Forelimb muscle (tissue), 1 donor: ENCODE measurements at places on chromosomes 7 and 10. TPM values are rescaled to one million over a fixed set of nuclear protein-coding genes. Genes with fewer than 3 reads are reported as not detected.

The OR2A7 gene
- 1.5 TPM for polyA plus RNA-seq

The ZSWIM8 gene
- polyA plus RNA-seq, result 65.4 TPM

The FAM131B gene
- 1.5 TPM for polyA plus RNA-seq

The LOXL4 gene
- polyA plus RNA-seq, result 9.5 TPM

The MYH16 gene
- polyA plus RNA-seq, result 0.18 TPM

The LGI1 gene
- 34.6 TPM for polyA plus RNA-seq

The CLDN12 gene
- polyA plus RNA-seq, result 23.3 TPM

The TWIST1 gene
- polyA plus RNA-seq, result 4.8 TPM

The RBM20 gene
- polyA plus RNA-seq, result 13.5 TPM

The HGF gene
- polyA plus RNA-seq, result 5.0 TPM

The PRTFDC1 gene
- 13.5 TPM for polyA plus RNA-seq

The RBAK gene
- polyA plus RNA-seq, result 11.1 TPM

The GPR37 gene
- 17.8 TPM for polyA plus RNA-seq

The MBL2 gene
- not detected for polyA plus RNA-seq

The DENND10 gene
- 28.4 TPM for polyA plus RNA-seq

The AZGP1 gene
- 13.2 TPM for polyA plus RNA-seq

The SEMA3D gene
- 11.0 TPM for polyA plus RNA-seq

The PDLIM1 gene
- 40.6 TPM for polyA plus RNA-seq

The PAX4 gene
- polyA plus RNA-seq, result not detected

The ZNF467 gene
- polyA plus RNA-seq, result 7.4 TPM

The GGCT gene
- 36.0 TPM for polyA plus RNA-seq

The MEOX2 gene
- polyA plus RNA-seq, result 52.5 TPM

The PRKG1 gene
- 38.2 TPM for polyA plus RNA-seq

The HYCC1 gene
- 20.7 TPM for polyA plus RNA-seq

The FAM3C gene
- 83.6 TPM for polyA plus RNA-seq

The PRLHR gene
- not detected for polyA plus RNA-seq

The ZNF117 gene
- polyA plus RNA-seq, result 18.9 TPM

The CAMK2B gene
- 22.9 TPM for polyA plus RNA-seq

The GPNMB gene
- polyA plus RNA-seq, result 38.0 TPM

The LMOD2 gene
- 326 TPM for polyA plus RNA-seq

The PYROXD2 gene
- 13.7 TPM for polyA plus RNA-seq

The LRRC18 gene
- 0.09 TPM for polyA plus RNA-seq

The KEL gene
- 0.87 TPM for polyA plus RNA-seq

The BMPER gene
- polyA plus RNA-seq, result 3.6 TPM

The NPC1L1 gene
- polyA plus RNA-seq, result 0.04 TPM

The NHLRC2 gene
- polyA plus RNA-seq, result 16.1 TPM

The VWDE gene
- 1.6 TPM for polyA plus RNA-seq

The HOXA6 gene
- 8.7 TPM for polyA plus RNA-seq

The IDI2 gene
- 0.14 TPM for polyA plus RNA-seq
